ENCODE measurements at places on chromosomes 1 and 21. TPM values are rescaled to one million over a fixed set of nuclear protein-coding genes. Genes with fewer than 3 reads are reported as not detected.

- no peaks in the 10 kb centered on the region for H3K36me3 ChIP-seq
- peaks cover 22% of the 10 kb centered on the region for H3K27me3 ChIP-seq
- H3K27ac ChIP-seq = peak within 1 kb of the TSS; percentile 88
- DNase-seq = peak; percentile 90
- H3K4me3 ChIP-seq = peak within 1 kb of the TSS; percentile 76
Measured at GRCh38 chr1:227563324-227564201, at the start of gene ZNF678. Gene ZNF678, plus strand, starts transcription at chr1:227563556. Its CDS starts 87,436 bp downstream, at chr1:227650992.

GRCh38 chr1:116754198-116754977 is at the start of gene CD2:
Gene CD2, plus strand, starts transcription at chr1:116754430. Its CDS starts 63 bp downstream, at chr1:116754493.
- no peaks in the 10 kb centered on the region for H3K27me3 ChIP-seq
- no peak within 1 kb of the TSS for H3K4me3 ChIP-seq
- H3K4me1 ChIP-seq = no peaks in the 10 kb centered on the region
- H3K36me3 ChIP-seq = no peaks in the 10 kb centered on the region

DNA sequence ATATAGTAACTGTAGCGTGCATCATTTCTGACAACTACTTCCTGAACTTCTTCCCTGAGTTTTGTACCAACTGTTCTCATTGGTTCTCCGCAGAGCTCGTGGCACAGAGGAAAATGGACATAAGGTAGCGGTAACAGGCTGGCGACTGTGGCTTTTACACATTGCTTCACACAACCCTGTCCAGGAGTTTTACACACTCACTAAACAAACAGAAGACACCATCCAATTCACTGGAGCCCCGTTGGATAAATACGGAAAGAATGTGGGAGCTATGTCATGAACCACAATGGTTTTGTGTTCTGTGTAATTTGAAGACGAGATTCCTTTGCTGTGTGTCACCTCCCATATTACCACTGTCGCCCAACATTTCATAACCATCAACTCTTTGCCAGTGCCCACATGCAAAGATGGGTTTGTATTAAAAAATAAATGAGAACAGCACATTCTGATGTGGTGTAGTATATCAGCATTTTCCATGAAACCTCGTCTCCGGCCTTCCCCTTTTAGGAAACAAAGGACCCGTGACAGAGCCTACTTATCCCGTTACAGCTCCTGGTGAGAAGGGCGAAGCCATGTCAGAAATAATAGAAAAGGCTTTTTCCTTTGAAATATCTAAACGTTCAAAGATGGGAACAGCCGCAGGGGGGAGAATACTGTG is 47.4 kb upstream of the ENAH start:
- H3K27me3 ChIP-seq = no peaks in the 10 kb centered on the region
- H3K4me3 ChIP-seq = no peak overlapping the region
- no peaks in the 10 kb centered on the region for H3K4me1 ChIP-seq
- H3K36me3 ChIP-seq = no peaks in the 10 kb centered on the region
- peak; percentile 78 for DNase-seq

DNA sequence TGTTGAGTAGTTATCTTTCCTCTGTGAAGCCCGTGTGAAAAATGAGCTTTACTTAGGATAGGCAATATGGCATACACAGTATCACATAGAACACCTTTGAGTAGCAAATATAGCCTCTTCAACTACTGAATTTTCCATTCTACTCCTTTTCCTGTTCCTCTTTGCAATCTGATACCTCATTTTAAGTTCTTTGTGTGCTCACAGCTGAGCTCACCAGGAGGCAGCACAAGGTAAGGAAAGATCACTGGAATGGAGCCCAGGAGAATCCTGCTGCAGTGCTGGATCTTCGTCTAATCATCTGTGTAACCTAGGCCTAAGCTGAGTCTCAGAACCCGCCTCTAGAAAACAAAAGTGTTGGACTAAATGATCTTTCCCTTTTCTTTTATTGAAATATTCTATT is 171.0 kb downstream of the LRRC40 start:
- H3K4me1 ChIP-seq = no peaks in the 10 kb centered on the region
- H3K27ac ChIP-seq = no peak overlapping the region
- no peak for DNase-seq

DNA sequence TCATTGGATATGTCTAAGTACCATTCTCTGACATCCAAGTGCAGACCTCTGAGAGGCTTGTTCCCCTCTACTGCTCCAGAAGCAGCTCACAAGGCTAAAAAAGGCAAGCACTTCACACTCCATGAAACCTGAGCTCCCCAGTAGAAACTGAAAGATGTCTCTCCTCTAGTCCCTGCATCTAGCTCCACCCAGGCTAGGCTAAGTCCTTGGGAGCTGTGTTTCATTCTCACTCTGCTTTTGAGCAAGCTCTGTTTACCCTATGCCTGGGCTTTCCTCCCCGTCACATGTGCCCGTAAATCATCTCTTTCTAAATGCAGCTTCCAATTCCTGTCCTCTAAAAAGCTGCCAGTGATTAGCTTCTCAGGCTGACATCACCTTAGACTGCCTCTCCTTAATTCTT is 39.0 kb downstream of the LRRC71 start:
- H3K4me1 ChIP-seq = no peaks in the 10 kb centered on the region
- H3K4me3 ChIP-seq = no peak overlapping the region
- DNase-seq = no peak
- no peak overlapping the region for H3K27ac ChIP-seq
- no peaks in the 10 kb centered on the region for H3K27me3 ChIP-seq

- H3K36me3 ChIP-seq = no peaks in the 10 kb centered on the region
- H3K27me3 ChIP-seq = no peaks in the 10 kb centered on the region
- no peak for DNase-seq
- H3K4me3 ChIP-seq = no peak overlapping the region
- H3K4me1 ChIP-seq = no peaks in the 10 kb centered on the region
- H3K27ac ChIP-seq = no peak overlapping the region
Measured at GRCh38 chr1:196121181-196121580, 487.1 kb downstream of the KCNT2 start.

DNA sequence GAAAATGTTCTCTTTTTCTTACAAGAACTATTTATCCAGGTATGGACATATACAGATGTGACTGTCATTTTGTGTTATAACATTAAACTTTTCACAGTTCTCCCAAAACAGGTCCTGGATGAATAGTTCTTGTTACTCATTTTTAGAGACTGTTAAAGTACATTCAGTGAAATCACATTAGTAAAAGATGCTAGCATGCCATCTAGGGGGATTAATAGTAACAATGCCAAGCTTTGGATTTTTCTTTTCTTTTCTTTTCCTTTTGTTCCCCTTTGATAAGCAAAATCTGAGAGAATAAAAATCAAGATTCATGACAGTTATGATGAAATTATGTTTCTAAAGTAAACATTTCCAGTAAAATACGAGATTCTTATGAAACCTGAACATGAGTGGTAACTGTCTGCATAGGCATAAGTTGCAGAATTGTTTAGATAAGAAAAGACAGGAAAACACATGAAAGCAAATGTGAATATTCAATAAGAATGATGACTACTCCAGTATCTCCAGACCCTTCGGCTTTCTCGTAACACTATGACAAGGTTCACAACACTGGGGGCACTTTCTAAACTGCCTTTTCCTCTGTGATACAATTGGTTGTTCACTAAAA is 77.5 kb downstream of the TPR start:
- H3K27ac ChIP-seq = no peak overlapping the region
- no peak overlapping the region for H3K4me3 ChIP-seq
- no peaks in the 10 kb centered on the region for H3K4me1 ChIP-seq

GRCh38 chr1:206668351-206668750 is 16.4 kb upstream of the MAPKAPK2 start:
- H3K27me3 ChIP-seq = no peaks in the 10 kb centered on the region
- DNase-seq = no peak
- no peaks in the 10 kb centered on the region for H3K36me3 ChIP-seq
- H3K4me1 ChIP-seq = peaks cover 6% of the 10 kb centered on the region
- H3K4me3 ChIP-seq = no peak overlapping the region

DNA sequence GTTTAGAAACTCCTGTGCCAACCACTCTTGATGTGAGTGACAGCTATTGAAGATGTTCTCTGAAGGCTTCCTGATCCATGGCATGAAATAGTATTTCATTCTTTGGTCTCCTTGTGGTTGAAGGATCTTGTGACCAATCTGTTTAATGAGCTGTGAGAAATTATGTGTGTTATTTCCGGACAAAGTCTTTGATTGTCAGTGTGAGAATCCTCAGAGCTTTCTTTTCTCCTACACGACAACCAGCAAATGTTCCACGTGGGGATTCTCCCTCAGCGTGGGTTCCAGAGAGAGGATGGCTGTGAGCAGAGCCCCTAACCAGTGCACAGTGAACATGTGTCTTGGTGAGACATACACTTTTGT is 45.0 kb upstream of the HOOK1 start:
- no peak overlapping the region for H3K27ac ChIP-seq
- DNase-seq = no peak
- H3K4me3 ChIP-seq = no peak overlapping the region

DNA sequence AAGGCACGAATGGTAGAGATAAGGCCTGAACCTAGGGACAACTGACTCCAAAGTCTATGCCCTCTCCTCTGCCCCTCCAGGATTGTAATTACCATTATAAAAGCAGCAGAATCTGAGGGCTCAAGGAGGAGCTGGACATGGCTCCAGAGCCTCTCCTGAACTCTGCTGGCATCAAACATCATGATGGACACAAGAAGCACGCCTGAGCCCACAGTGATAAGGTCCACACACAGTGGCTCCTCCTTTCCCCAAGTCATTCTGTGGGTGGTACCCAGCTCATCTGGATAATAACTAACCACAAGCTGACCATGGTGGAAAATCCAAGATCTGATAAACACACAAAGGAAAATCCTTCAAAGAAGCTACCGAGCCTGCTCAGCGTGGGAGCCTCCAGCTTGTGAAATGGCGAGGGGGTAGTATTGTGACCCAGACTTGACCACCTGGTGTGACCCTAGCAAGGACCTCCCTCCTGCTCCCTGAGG is 85.2 kb downstream of the HIVEP3 start:
- H3K4me1 ChIP-seq = no peaks in the 10 kb centered on the region
- H3K4me3 ChIP-seq = no peak overlapping the region
- no peaks in the 10 kb centered on the region for H3K36me3 ChIP-seq
- H3K27ac ChIP-seq = no peak overlapping the region
- DNase-seq = no peak

DNA sequence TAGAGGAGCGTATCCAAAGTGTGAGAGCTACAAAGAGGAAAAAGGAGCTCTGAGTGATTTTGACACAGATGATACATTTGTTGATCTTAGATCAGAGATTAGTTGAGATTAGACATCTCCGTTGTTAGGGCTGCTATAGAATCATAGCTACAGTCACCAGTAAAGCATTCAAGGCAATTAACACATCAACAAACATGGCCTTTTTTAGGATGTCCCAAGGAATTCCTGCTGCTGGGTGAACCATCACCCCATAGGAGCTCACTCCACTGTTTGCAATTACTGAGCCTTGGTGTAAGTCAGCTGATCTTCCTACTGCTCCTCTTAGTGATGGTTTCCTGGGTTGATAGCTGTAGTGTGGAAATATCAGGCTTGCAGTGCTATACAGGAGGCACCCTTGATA is 6.7 kb upstream of the RSRP1 start:
- H3K4me3 ChIP-seq = no peak overlapping the region
- H3K4me1 ChIP-seq = no peaks in the 10 kb centered on the region
- no peaks in the 10 kb centered on the region for H3K36me3 ChIP-seq
- no peaks in the 10 kb centered on the region for H3K27me3 ChIP-seq
- DNase-seq = no peak

DNA sequence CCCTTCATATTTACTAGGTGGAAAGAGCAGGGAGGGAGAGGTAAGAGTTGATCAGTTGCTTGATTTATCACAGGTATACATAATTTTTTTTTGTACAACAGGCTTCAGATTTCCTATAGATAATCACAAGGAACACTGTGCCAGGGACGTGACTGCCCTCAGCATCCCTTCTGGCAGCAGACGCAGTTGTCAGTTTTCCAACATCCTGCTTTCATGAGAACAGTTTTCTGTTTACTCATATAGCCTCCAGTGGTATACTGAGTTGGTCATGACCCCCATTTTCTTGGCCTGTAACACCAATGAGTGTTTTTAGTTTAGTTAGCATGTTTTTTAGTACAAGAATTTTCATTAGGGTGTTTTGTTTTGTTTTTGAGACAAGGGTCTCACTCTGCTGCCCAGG is 37.9 kb upstream of the PTPRF start:
- H3K4me1 ChIP-seq = no peaks in the 10 kb centered on the region
- H3K36me3 ChIP-seq = no peaks in the 10 kb centered on the region
- H3K27me3 ChIP-seq = no peaks in the 10 kb centered on the region
- no peak overlapping the region for H3K27ac ChIP-seq
- H3K4me3 ChIP-seq = no peak overlapping the region

- no peaks in the 10 kb centered on the region for H3K4me1 ChIP-seq
- H3K27me3 ChIP-seq = no peaks in the 10 kb centered on the region
- H3K27ac ChIP-seq = no peak overlapping the region
Measured at GRCh38 chr1:206925106-206925736, 3.5 kb upstream of the FCMR start.

GRCh38 chr1:83802023-83802422 is 196.9 kb downstream of the TTLL7 start:
- H3K4me1 ChIP-seq = no peaks in the 10 kb centered on the region
- H3K36me3 ChIP-seq = no peaks in the 10 kb centered on the region
- no peak overlapping the region for H3K4me3 ChIP-seq
- no peak for DNase-seq
- no peaks in the 10 kb centered on the region for H3K27me3 ChIP-seq
- H3K27ac ChIP-seq = no peak overlapping the region

The AIM2 gene
- 0.73 TPM for total RNA-seq

The BSND gene
- under 0.01 TPM for total RNA-seq

The MPL gene
- total RNA-seq = not detected

The ACTL8 gene
- total RNA-seq = not detected

The SHISAL2A gene
- total RNA-seq = not detected

The KIF26B gene
- total RNA-seq = 0.33 TPM
